HT1080 (cell line): ENCODE measurements at places on chromosomes 5 and 9.

GRCh38 chr5:21765406-21765805 lies 1087.7 kb downstream of the CDH12 start:
- no peak for DNase-seq

GRCh38 chr5:10836986-10837385 lies 76.0 kb upstream of the DAP start:
- no peak for DNase-seq

- DNase-seq = no peak
Observed at GRCh38 chr9:115042781-115043509, 75.0 kb downstream of the TNC start.

DNA sequence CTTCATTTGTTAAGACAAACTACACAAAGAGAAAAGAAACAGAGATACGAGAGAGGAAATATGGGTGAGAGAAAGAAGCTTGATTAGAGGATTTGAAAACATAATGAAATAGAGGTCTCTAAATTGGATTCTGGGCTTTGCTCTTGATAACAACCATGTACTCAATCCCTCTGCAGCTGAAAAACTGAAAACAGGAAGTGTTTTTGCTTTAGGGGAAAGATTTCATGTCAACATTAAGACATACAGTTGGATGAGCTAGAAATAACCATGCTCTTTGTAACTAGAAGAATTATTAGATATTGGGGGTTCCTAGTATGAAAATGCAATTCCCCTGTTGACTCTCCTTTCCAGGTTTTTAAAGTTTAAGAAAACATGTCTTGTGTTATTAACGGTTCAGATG lies 21.9 kb downstream of the CRHBP start:
- DNase-seq = no peak

- no peak for DNase-seq
Observed at GRCh38 chr5:133992429-133993155, 12.2 kb downstream of the VDAC1 start.
